ENCODE measurements at places on chromosomes 16 and 17. TPM values are rescaled to one million over a fixed set of nuclear protein-coding genes. Genes with fewer than 3 reads are reported as not detected.

The OR2C1 gene
- total RNA-seq: 0.56 TPM

DNA sequence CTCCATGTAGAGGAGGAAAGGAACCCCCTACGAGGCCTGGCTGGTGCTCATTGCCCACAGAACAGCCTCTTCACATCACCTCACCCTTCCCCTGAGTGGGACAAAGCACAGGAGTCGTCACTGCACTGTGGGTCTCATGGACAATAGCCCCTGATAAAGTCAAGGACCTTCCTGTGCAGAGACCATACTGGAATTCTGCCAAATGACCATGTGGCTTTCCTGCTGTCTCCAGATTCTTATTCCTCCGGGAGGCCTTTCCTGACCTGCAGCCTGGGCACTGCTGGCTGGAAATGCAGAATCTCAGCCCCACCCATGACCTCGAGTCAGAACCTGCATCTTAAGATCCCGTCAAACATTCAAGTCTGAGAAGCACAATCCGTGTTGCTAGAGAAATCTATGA, 60.5 kb upstream of the ERN1 start:
- H3K4me3 ChIP-seq: no peak overlapping the region
- no peak for DNase-seq
- peaks cover 19% of the 10 kb centered on the region for H3K36me3 ChIP-seq
- H3K27ac ChIP-seq: no peak overlapping the region
- no peaks in the 10 kb centered on the region for H3K27me3 ChIP-seq

DNA sequence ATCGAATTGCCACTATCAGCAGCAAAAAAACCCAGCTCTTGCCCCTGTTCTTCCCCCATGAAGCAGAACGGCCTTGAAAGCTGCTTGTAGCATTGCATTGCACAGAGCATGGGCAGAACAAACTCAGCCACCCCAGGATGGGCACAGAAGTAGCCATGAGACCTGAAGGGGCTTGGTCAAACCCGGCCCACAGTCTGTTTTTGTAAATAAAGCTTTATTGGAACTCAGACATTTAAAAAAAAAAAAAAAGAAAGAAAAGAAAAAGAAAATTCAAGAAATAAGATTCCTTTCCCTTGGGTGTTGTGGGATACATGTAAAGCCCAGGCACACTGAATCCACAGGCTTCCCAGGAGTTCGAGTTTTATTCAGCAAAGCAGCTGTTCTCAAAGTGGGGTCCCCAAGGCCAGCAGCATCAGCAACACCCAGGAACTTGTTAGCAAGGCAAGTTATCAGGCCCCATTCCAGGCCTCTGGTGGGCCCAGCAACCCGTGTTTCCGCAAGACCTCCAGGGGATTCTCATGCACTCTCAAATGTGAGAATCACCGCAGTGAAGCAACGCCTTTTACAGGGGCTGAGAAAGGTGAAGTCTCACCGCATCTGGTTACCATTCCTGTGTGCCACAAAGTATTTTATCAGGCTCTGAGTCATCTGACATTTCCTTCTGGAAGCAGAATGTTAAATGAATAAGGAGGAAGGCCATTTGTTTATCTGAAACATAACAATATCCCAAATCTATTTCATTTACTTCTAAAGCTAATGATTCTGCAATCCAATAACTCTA, 108.2 kb downstream of the SLC39A11 start:
- DNase-seq: no peak
- no peaks in the 10 kb centered on the region for H3K4me1 ChIP-seq
- no peak overlapping the region for H3K4me3 ChIP-seq
- H3K27ac ChIP-seq: no peak overlapping the region

GRCh38 chr16:65312071-65312470, 190.2 kb upstream of the CDH11 start:
- peaks cover 20% of the 10 kb centered on the region for H3K4me1 ChIP-seq
- no peak overlapping the region for H3K27ac ChIP-seq
- H3K4me3 ChIP-seq: no peak overlapping the region
- H3K27me3 ChIP-seq: no peaks in the 10 kb centered on the region

The KRT27 gene
- total RNA-seq: not detected

The ACSM5 gene
- total RNA-seq: 1.7 TPM

DNA sequence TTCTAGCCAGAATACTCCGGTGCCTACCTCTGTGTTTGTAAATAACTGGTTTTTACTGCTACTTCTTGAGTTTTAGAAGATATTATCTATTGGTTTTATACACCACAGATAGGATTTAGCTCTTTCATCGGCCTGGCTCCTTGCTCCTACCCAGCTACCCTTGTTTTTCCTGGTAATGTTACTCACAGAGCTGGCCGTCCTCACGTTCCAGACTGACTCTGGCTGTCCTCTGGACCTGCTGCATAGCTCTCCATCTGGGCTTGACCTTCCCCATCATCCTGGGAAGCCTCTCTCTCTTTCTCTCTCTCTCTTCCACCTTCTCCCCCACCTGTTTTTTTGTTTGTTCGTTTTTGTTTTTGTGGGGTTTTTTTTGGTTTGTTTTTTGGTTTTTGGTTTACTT, 51.5 kb downstream of the MPRIP start:
- H3K36me3 ChIP-seq: no peaks in the 10 kb centered on the region
- no peaks in the 10 kb centered on the region for H3K27me3 ChIP-seq
- H3K4me1 ChIP-seq: no peaks in the 10 kb centered on the region

DNA sequence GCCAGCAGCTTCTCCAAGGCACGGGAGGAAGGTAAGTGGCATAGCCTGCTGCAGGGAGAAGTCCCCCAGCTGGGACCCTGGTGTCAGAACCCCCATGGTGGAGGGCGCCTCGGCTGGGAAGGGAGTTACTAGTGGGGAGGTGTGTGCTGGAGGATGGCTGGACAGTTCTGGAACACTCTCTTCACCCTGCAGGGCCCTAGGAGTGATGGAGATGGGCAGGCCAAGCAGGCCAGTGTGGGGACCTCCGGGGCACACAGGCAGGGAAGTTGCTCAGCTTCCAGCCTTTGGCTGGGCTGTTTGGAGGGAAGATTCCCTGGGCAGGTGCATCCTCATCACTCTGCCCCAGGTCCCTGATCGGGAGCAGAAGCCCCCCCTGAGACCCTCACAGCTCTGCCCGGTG, 696 bp downstream of the C17orf99 start:
- no peaks in the 10 kb centered on the region for H3K27me3 ChIP-seq
- no peak for DNase-seq
- H3K4me3 ChIP-seq: no peak overlapping the region
- peaks cover 32% of the 10 kb centered on the region for H3K4me1 ChIP-seq
- H3K36me3 ChIP-seq: no peaks in the 10 kb centered on the region

The CNGB1 gene
- not detected for total RNA-seq

The CHTF18 gene
- 2.3 TPM for total RNA-seq

DNA sequence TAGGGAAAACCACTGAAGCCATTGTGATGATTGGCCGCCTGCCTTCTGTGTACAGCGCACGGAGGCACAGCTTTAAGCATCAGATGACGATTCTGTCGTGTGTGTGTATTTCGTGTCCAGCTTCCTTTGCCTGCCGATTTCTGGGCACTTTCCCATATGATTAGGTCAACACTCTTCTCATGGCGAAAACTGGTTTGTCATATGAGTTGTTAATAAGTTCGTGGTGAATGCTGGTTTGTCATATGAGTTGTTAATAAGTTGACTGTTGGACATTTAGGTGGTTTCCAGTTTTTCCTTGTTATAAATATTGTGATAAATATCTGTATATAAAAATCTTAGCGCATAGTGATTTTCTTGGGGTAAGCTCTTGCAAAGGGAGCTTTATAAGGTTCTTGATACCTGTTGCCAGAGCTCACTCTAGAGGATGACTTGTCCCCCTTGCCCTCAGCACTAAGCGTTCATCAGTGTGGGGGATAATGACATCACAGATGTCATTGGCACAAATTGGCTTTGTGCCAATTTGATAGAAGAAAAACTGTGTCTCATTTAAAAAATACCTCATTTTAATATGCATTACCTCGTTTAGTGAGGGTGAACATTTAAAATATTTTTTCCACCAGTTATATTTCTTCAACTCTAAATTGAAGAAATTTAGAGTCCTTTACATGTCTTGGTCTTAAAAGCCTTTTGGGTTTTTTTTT, 40.0 kb downstream of the PGS1 start:
- peaks cover 68% of the 10 kb centered on the region for H3K4me1 ChIP-seq
- H3K27me3 ChIP-seq: no peaks in the 10 kb centered on the region
- H3K27ac ChIP-seq: no peak overlapping the region
- no peak for DNase-seq
- H3K36me3 ChIP-seq: peaks cover 21% of the 10 kb centered on the region

DNA sequence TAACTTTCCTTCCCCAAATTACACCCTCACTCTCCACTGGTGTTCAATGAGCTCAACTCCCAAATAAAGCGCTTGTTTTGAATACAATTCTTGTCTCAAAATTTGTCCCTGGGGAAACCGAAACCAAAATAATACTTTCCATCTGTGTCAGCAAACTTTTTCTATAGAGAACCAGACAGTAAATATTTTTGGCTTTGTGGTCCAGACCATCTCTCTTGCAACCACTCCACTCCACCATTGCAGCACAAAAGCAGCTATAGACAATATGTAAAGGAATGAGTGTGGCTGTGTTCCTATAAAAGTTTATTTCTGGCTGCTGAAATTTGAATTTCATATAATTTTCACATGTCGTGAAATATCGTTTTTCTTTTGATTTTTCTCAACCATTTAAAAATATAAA, 84.6 kb upstream of the ERCC4 start:
- no peak overlapping the region for H3K27ac ChIP-seq
- no peaks in the 10 kb centered on the region for H3K27me3 ChIP-seq
- H3K4me3 ChIP-seq: no peak overlapping the region
- no peak for DNase-seq
- H3K36me3 ChIP-seq: no peaks in the 10 kb centered on the region

GRCh38 chr17:39704821-39705551, 5.1 kb downstream of the ERBB2 start:
- peak overlapping the region; percentile 92 for H3K27ac ChIP-seq
- no peaks in the 10 kb centered on the region for H3K27me3 ChIP-seq
- no peak overlapping the region for H3K4me3 ChIP-seq

DNA sequence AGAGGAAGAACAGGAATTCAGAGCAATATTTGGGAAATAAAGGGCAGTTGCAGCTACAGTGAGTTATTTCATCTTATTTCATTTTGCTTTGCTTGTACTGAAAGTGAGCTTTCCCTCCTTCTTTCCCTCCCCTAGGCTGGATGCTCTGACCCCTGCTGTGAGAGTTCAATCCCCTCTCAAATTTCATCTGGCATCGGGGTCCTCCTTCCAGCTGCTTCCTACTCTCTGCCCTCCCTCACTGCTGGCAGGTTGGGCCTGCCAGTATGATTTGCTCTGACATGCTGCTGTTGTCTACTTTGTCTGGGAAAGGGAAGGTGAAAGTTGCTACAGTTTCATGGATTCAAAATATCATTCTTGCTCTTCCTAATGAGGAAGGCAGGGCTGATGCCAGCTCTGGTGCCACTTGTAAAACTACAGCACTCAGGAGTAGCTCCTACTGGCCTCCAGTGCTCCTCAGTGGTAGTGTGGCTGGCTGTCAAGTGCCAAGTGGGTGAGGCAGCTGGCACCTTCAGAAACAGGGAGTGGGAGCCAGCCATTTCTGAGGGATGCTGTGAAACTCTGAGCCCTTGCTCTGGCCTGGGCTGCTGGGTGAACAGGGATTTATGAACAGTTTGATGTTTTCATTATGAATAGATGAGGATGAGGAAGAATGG, 408.6 kb downstream of the HAPSTR1 start:
- no peak overlapping the region for H3K4me3 ChIP-seq
- H3K36me3 ChIP-seq: no peaks in the 10 kb centered on the region
- DNase-seq: no peak
- H3K27me3 ChIP-seq: no peaks in the 10 kb centered on the region

DNA sequence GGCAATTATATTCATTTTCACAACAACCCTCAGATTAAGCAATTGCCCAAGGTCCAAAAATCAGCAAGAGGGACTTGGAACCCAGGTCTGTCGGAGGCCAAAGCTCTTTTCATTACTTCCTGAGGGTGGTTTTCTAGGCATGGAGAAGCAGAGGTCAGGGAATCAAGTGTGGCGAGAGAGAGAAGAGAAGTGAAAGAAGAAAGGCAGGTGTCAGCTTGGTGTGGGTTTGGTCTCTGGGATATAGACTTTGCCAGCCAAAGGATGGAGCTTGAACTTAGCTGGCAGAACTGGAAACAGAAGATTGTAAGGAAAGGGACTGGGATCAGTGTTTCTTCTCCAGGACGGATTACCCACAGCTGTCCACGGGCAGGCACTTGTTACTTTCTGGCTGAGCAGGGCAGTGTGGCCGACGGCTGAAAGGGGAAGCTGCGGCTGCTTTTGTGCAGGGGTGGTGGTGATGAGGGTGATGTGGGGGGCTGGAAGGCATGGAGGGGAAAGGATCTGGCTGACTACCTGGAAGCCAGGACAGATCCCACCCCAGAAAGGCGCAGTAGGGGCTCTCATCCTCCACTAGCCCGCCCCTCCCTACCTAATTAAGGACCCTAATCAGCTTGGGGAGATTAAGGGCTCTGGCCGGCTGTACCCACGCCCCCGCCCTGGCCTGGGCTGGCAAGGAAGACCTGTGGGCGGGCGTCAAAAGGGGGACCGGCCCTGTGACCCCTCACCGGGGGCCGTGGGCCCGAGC, at the start of gene GUCY2D:
Gene GUCY2D, plus strand, starts transcription at position 640 of the 745 bp plus-strand sequence. CDS start 433 bp downstream, outside the sequence.
- H3K4me1 ChIP-seq: peaks cover 20% of the 10 kb centered on the region
- DNase-seq: no peak
- no peaks in the 10 kb centered on the region for H3K36me3 ChIP-seq
- peak within 1 kb of the TSS; percentile 24 for H3K4me3 ChIP-seq
- no peak within 1 kb of the TSS for H3K27ac ChIP-seq

DNA sequence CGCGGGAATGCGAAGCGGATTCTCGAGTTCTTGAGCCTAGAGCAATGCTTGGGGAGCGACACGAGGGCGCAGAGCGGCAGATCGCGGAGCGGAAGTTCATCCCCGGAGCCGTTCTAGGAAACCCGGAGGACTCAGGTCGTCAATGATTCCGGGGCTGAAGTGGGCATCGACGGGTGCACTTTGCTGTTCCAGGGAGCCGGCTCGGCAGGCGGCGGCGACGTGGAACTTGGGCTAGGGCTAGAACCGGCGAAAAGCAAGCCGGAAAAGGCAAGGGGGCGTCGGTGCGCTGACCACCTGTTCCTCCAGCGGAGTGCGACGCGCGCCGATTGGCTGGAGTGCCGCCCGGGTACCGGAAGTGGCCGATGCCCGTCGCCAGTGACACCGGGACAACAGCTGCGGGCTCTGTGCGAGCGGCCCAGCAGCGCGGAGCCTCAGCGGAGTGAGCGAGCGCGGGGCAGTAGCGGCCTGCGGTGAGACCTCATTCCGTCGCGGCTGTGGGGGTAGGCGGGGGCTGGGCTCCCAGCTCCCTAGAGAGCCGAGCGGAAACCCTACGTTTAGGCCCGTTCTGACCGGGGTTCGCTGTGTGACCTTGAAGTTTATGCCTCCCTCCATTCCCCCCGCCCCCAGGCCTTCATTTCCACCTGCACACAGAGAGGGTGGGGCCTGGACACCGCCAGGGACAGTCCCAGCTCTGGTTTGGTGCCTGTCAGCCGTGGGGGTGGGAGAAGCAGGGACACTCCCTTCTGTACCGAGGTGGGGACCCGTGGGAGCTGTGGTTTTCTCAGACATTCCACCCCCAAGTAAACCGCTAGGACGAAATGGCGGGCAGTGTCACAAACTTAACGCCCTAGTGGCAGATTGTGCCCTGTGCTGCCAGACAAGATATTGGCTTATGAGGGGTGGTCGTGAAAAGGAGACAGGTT, at the start of gene ZFP3:
Gene ZFP3, plus strand, starts transcription at position 362 of the 923 bp plus-strand sequence. CDS start 13,038 bp downstream, outside the sequence.
- no peaks in the 10 kb centered on the region for H3K27me3 ChIP-seq
- peak within 1 kb of the TSS; percentile 76 for H3K4me3 ChIP-seq
- H3K36me3 ChIP-seq: no peaks in the 10 kb centered on the region
- peak; percentile 82 for DNase-seq

The EVPLL gene
- not detected for total RNA-seq

- peaks cover 45% of the 10 kb centered on the region for H3K36me3 ChIP-seq
- peak overlapping the region; percentile 65 for H3K27ac ChIP-seq
- peaks cover 53% of the 10 kb centered on the region for H3K4me1 ChIP-seq
- H3K4me3 ChIP-seq: no peak overlapping the region
Measured at GRCh38 chr17:38893113-38893512, 23.3 kb downstream of the LASP1 start.

GRCh38 chr16:47592232-47592631, 131.1 kb downstream of the PHKB start:
- peaks cover 37% of the 10 kb centered on the region for H3K36me3 ChIP-seq
- no peak overlapping the region for H3K4me3 ChIP-seq
- no peak for DNase-seq
- H3K4me1 ChIP-seq: no peaks in the 10 kb centered on the region

All from right atrium auricular region (tissue), 2 donors.